ENCODE measurements at places on chromosomes 16 and 17.

- peak; percentile 91 for DNase-seq
These were observed at the start of gene LONP2 for GRCh38 chr16:48244080-48244862. Gene LONP2, plus strand, starts transcription at chr16:48244300. Its CDS starts 89 bp downstream, at chr16:48244389.

- DNase-seq, result no peak
These were observed 146.3 kb upstream of the AXIN2 start for GRCh38 chr17:65707780-65708179.

DNA sequence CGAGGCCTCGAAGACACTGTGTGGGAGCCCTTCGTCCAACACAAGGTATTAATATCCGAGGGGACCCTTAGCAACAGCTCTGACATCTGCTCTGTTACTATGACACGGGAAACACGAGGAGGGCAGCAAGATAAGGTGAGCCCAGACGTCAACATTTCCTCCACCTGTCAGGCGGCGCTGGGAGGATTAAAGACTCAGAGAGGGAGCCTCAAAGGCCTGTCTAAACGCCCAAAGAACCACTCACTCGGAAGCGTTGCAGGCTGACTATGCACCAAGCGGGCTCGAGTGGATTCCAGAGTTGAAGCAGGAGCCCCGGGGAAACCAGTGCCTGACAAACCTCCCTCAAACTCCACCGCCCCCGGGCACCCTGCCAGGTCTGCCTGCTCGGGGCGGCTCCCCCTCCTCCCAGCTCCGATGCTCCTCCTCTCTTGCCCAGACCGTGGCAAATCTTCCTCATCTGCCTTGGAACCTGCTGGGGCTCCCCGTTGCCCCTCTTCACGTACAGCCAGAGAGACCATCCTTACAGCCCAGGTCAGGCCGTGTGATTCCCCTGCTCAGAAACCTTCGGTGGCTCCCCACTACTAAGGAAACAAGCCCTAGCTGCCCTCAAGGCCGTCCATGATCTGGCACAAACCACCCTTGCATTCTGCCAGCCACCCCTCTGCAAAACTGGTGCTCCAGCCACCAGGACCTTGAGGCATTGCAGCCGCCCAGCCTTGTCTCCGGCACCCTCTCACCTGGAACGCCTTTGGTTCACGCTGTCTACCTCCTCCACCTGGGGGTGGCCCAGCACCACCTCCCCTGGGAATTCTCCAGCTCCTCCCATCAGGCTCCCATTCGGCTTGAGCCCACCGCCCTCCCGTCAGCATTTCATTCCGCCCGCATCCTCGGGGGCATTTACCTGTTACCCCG is 16.2 kb downstream of the RPH3AL start:
- DNase-seq, result no peak

- no peak for DNase-seq
These were observed 195.9 kb upstream of the CHMP6 start for GRCh38 chr17:80795754-80796153.

- DNase-seq, result peak; percentile 81
These were observed 24.0 kb upstream of the STH start for GRCh38 chr17:45974916-45975630.

GRCh38 chr17:75481194-75482068 is 25.0 kb downstream of the TMEM94 start:
- DNase-seq, result no peak

- DNase-seq, result no peak
These were observed at the start of gene LGALS3BP for GRCh38 chr17:78979780-78980623. Gene LGALS3BP, minus strand, starts transcription at chr17:78979923. Its CDS starts 2,732 bp downstream, at chr17:78977191.

- DNase-seq, result peak; percentile 11
These were observed 292.6 kb upstream of the CDH11 start for GRCh38 chr16:65414284-65414984.

GRCh38 chr17:70875729-70876310 is 706.5 kb downstream of the KCNJ2 start:
- no peak for DNase-seq

GRCh38 chr17:80880648-80880985 is 111.0 kb upstream of the CHMP6 start:
- no peak for DNase-seq
